ENCODE measurements at places on chromosomes 1 and 21.

DNA sequence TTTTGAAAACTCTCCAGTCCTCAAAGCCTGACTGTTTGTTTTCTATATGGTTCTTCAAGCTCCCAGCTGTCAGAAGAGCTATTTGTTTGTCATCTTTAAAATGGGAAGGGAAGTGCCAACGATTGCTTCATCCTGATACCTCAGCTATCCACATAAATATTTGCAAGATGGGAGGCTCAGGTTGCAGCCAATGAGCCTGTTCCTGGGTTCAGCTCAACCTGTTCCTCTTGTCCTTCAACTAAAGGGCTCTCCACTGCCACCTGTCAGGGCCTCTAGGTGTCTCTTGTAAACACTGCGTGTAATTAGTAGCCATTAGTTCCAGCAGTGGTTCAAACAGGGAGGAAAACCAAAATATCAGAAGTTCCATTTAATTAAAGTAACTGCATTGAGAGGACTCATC is 445.1 kb downstream of the AJAP1 start:
- DNase-seq = no peak

- no peak for DNase-seq
These were observed 75.1 kb upstream of the PTGFRN start for GRCh38 chr1:116834595-116834994.

GRCh38 chr1:64162151-64162550 is 41.3 kb upstream of the UBE2U start:
- DNase-seq = no peak

- DNase-seq = no peak
These were observed 96.3 kb upstream of the ACTL8 start for GRCh38 chr1:17658837-17659236.

DNA sequence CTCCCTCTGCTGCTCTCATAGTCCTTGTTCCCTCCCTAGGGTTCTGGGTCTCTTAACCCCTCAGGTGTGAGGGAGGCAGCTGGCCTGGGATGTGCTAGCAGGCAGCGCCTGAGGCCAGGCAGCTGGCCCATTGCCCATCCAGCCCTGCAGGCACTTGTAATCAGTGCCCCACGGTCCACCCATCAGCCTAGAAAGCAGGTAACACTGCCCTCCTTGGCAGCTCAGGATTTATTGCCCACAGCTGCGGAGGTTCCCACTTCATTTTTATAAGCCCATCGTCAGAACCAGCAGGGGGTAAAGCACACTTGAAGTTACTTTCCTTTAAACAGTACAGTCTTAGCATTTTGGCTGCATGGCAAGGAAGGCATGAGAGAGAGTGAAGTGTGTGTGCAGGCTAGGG is 70.6 kb downstream of the TMEM53 start:
- DNase-seq = no peak

GRCh38 chr1:212622906-212623305 is 14.3 kb downstream of the ATF3 start:
- DNase-seq = no peak

- DNase-seq = no peak
These were observed 64.8 kb downstream of the TRIM33 start for GRCh38 chr1:114446198-114446597.

DNA sequence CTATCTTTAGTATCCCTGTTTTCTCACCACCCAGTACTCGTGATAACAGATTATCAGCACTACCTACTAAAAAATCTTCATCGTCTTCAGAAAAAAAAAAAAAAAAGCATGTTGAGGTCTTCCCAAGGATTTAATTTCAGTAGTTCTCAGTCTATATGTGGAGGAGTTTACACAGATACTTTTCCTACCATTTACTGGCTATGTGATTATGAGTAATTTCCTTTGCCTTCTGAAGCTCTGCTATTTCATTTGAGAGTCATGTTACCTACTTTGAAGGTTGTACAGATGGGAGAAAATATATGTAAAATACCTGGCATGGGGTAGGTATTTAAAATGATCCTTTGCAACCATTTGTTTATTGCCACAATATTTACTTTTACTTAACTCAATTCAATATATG is 399.7 kb downstream of the NEGR1 start:
- DNase-seq = no peak

DNA sequence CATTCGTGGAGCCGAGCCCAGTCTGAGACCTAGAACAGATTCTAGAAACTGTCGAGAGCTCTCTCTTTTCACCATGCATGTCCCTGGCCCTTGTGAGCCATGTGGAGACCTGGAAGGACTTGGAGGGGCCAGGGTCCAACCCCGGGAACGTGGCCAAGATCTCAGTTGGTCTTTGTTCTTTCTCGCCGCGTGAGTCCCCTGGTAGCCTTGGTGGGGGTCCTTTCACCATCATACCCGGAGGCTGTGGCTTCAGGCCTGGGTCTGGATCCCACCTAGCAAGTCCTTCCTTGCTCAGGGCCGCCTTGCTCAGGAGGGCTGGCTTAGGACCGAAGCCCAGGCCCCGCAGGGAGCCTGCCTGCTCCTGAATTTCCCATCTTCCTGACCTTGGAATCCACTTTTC is 168.0 kb downstream of the CAMTA1 start:
- DNase-seq = no peak

- DNase-seq = no peak
These were observed 72.1 kb upstream of the DISP3 start for GRCh38 chr1:11406845-11407244.

DNA sequence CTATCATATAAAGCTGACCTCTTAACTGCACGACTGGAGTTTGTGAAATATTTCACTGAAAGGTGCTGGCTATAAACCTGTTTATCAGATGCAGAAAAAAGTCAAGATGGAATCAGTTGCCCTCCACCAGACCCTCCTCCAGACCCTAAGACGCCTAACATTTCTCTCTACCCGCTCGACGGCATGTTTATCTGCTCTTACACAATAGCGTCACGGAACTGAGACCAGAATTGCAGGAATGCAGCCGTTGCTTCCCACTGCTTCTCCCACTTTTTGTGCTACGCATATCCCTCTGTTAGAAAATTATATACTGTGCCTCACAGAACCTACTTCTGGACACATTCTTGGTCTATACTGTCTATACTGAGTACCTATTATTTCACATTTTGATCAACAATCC is 28.2 kb upstream of the FAM131C start:
- no peak for DNase-seq

- no peak for DNase-seq
These were observed 1753.4 kb downstream of the MRPL39 start for GRCh38 chr21:23853796-23854379.

- no peak for DNase-seq
These were observed 267.8 kb downstream of the C1orf94 start for GRCh38 chr1:34444516-34444915.

DNA sequence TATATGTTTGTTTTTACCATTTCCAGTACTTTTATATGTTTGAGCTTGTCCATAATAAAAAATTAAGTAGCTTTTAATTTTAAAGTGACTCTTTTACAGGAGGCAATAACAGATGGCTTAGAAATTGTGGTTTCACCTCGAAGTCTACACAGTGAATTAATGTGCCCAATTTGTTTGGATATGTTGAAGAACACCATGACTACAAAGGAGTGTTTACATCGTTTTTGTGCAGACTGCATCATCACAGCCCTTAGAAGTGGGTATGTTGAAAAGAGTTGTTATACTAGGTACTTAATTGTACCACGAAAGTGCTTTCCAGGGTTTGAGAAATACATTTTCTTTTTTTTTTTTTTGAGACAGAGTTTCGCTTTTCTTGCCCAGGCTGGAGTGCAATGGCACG is 46.1 kb downstream of the RNF2 start:
- no peak for DNase-seq

- DNase-seq = no peak
These were observed 2212.8 kb downstream of the MRPL39 start for GRCh38 chr21:23394458-23394857.

DNA sequence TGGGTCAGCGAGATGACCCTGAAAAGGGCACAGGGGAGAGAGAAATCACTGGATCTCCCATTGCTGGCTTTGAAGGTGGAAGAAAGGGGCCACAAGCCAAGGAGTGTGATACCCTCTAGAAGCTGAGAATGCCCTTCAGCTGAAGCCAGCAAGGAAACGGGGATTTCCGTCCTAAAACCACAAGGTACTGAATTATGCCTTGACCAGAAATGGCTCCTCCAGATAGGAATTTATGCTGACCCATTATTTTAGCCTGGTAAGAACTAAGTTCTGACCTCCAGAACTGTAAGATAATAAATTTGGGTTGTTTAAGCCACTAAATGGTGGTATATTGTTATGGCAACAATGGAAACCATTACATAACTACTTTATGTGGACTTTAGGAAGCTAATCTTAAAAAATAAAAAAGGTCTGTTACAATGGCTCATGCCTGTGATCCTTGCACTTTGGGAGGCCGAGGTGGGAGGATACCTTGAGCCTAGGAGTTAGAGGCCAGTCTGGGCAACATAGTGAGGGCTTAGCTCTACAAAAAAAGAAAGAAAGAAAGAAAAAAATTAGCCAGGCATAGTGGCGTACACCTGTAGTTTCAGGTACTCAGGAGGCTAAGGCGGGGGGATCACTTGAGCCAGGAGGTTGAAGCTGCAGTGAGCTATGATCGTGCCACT is 3.6 kb upstream of the H6PD start:
- no peak for DNase-seq

GRCh38 chr1:154778275-154778674 is 91.8 kb downstream of the KCNN3 start:
- no peak for DNase-seq

- no peak for DNase-seq
These were observed 200.0 kb downstream of the AJAP1 start for GRCh38 chr1:4854367-4854766.

- no peak for DNase-seq
These were observed 7.8 kb downstream of the KCNJ15 start for GRCh38 chr21:38264571-38264970.

GRCh38 chr1:19814244-19814661 is 830 bp downstream of the RNF186 start:
- DNase-seq = no peak

GRCh38 chr21:38351961-38352521 is 95.2 kb downstream of the KCNJ15 start:
- DNase-seq = no peak

- no peak for DNase-seq
These were observed 37.2 kb downstream of the GNB1 start for GRCh38 chr1:1853593-1854257.

DNA sequence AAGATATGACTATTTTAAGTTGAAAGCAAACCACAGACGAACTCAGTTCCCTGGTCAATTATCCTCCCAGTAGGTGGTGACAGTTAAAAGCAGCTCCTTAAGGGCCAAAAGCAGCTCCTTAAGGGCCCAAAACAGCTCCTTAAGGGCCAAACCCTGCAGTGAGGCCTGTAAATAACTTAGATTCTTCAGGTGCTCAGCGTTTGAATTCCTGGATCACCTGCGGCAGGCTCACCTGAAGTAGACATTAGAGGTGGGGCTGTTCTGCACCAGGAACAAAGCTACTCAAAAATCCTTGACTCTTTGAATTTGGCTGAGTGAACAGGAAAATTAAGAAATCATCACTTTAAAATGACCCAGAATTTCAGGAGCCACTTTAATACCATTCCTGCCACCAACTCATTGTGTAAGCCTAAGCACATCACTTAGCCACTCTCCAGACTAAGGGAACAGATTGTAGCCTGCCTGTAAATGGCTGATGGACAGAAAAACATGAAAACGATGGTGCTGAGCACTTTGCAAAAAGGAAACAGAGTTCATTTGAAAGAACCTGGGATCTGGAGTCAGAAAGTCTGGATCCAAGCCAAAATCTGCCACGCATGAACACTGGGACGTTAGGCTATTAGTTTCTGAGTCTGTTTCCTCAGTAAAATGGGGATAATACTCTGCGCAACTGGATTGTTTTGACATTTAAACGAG is 126.9 kb downstream of the LRIG2 start:
- DNase-seq = no peak

DNA sequence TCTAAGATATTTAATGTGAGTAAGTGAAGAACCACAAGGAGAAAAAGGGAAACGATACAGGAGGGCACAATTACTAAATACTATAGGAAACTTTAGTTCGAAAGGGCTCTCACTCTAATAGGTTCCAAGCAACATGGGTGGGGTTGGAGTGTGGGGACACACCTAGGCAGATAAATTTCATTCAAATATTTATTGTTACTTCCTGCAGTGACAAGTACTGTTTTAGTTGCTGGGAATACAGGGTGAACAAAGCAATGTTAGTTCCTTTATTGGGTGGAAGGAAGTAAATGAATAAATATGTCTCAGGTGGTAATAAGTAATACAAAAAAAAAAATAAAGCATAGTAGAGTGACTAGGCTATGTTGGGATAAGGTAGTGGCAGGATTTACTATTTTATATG is 73.2 kb upstream of the B3GALT2 start:
- no peak for DNase-seq

GRCh38 chr1:29358183-29358582 is 121.9 kb downstream of the PTPRU start:
- DNase-seq = no peak

- DNase-seq = no peak
These were observed 442 bp upstream of the CSMD2 start for GRCh38 chr1:34165422-34165921.

DNA sequence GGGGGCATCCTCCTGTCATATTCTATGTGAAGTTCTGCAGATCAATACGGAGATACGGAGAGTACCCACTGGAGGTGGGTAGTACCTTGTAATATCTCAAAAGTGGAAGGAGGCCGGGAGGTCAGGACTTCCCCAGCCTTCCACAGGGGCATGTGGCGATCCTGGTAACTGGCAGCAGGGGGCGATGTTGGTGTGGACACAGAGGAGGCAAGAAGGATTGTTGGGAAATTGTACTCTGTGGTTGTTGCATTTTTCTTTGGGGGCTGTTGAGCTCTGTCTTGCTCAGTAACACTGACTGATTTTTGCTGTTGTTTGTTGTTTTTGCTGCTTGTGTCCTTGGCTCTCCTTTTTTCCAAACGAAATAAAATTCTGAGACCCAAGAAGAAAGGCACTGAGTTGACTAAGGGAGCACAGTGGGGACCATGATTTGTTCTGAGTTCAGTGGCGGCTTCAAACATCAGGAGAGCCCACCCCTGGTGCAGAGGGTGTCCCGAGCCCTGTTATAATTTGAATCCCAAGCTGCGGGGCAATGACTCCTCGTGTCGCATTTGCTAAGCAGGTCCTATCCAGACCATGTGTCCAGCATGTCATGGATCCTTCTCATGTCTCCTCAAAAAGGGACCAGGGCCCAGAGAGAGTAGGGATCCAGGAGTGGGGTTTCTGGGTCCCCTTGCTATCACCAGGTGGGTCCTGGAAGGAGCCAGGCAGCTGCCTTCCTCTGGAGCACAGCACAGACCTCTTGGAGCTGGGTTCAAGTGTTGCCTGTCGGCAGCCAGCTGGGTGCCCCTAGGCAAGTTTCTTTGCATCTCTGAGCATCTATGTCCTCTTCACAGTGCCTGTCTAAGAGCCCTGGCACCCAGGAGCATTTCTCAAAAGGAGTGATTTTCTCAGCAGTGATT is 22.8 kb downstream of the LHX4 start:
- DNase-seq = peak; percentile 50

- DNase-seq = no peak
These were observed 77.1 kb upstream of the ACTL8 start for GRCh38 chr1:17678011-17678410.

DNA sequence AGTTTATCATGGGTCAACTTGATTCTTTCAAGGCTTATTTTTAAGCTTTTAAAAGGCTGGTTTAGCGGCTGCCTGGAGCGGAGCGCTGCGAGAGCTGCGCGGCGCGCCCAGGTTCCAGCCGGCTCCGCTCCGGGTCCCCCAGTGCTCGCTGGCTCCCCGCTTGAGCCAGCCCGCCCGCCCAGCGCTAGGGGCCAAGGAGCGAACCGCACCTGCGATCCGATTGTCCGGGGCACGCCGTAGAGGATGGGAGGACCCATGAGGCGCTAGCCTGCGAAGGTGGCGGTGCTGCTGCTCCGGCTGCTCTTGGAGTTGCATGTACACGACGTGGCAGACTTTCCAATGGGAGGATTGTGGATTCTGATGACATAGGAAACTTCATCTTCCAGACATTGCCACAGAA is 9.9 kb upstream of the CFHR4 start:
- DNase-seq = no peak

- no peak for DNase-seq
These were observed 187.4 kb downstream of the SLC35F3 start for GRCh38 chr1:234091876-234092275.
